Activated T-helper 2 cell treated with anti-CD3 and anti-CD28 coated beads, Interferon-gamma antibody, Interleukin-2, Interleukin-4, amounts not matched to agents 10 μg/mL and 5 μg/mL and 100 μg/mL, durations not matched to agents 14 hours and 24 hours and 36 hours (primary cell): ENCODE measurements at places on chromosomes 2 and 18.

- no peak for DNase-seq
Observed at GRCh38 chr2:158578703-158579330, 122.1 kb downstream of the PKP4 start.

- DNase-seq, result no peak
Observed at GRCh38 chr2:75088791-75089190, 110.5 kb downstream of the TACR1 start.

DNA sequence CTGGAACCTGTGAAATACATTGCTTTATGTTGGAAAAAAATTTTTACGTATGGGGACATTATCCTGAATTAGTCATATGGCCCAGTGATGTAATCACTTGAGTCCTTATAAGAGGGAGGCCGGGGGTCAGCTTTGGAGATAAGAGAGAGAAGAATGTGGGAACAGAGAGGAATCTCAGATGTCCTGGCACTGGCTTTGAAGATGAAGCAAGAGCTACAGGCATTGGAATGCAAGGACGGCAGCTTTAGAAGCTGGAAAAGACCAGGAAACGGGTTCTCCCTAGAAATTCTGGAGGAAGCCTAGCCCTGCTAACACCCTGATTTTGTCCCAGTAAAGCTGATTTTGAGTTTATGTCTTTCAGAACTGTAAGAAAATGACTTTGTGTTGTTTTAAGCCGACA lies 1129.9 kb upstream of the GYPC start:
- DNase-seq, result no peak

- no peak for DNase-seq
Observed at GRCh38 chr18:41576643-41577042, 378.4 kb upstream of the PIK3C3 start.

DNA sequence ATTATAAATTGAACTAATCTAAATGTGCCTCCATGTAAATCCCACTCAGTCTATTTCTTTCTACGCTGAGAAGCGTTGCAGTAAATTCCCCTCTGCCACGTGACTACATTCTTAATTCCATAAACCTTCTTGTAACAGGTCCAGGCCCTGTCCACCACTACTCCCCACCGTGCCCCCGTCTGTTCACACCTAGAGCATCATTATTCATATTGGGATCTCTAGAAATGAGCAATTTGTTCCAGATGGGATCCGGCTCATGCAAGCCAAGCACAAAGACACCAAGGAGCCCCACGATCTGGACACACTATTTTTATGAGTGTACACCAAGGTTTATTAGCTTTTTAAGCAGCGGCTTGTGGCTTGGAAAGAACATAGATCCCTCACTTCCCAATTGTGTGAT lies 38.2 kb downstream of the BOLA3 start:
- no peak for DNase-seq

DNA sequence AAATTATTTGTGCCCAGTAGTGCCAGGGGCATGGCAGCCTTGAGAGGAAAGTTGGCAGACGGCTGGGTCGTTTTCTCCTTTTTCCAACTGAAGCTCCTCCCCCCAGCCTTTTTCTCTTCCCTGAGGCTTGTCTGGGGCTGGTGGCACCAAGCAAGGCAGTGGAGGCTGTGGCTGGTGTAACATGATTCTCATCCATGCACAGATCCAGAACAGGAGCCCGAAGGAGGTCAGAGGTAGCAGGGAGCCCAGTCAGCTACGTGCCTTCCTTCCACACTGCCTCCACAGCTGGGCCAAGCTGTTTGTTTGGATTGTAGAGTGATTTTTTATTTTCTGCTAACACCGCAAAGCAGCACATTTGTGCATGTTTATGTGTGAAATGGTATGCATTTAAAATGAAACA lies 170.3 kb upstream of the MGAT5 start:
- DNase-seq, result no peak

DNA sequence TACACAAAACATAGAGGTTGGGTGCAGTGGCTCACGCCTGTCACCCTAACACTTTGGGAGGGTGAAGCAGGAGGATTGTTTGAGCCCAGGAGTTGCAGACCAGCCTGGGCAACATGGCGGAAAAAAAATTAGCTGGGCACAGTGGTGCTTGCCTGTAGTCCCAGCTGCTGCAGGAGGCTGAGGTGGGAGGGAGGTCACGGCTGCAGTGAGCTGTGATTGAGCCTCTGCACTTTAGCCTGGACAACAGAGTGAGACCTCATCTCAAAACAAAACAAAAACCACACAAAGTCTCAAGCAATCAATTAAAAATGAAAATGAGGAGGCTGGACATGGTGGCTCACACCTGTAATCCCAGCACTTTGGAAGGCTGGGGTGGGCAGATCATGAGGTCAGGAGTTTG lies 4.9 kb downstream of the NOP58 start:
- DNase-seq, result no peak

DNA sequence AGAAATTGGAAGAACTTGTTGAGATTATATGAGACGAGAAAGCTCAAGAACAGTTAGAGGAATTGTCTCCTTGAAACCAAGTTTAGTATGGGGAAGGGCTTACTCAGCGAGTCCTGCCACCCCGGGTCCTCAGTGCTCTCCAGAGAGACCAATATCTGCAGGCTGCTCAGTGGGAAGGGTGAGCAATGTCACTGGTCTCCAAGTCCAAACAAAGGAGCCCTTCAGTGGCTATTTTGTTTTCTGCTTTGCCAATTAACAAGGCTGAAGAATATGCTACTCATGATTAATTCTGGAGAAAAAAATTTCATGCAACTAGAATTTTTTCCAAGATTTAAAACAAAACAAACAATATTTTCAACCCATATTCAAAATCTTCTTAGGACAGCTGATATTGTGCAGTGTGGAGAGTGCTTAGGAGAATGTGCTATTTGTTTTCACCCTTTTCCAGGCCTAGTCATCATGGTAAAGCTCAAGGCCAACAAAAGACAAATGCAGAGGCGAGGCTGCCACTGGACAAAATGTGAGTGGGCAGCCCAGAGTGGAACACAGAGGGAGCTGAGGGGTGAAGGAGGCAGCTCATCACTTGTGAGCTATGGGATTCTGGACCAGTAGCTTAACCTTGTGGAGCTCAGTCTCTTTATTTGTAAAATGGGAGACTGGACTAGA lies 83.8 kb upstream of the TMEM17 start:
- DNase-seq, result no peak

GRCh38 chr2:121321476-121321875 lies 36.5 kb upstream of the TFCP2L1 start:
- no peak for DNase-seq
